Smooth muscle cell of bladder (primary cell): ENCODE measurements at places on chromosomes 6 and 20. TPM values are rescaled to one million over a fixed set of nuclear protein-coding genes. Genes with fewer than 3 reads are reported as not detected.

Gene MYLK4
- total RNA-seq, result 0.46 and 0.57 TPM in 2 replicates

Gene BTNL2
- not detected in 2 replicates for total RNA-seq

Gene TMEM200A
- 35.3 and 86.4 TPM in 2 replicates for total RNA-seq

Gene NTSR1
- total RNA-seq, result 0.09 TPM in 1 of 2 replicates, not detected in the other

Gene KCNK15
- 0.28 and 0.83 TPM in 2 replicates for total RNA-seq

Gene NKAIN2
- not detected in 2 replicates for total RNA-seq

Gene CDH26
- total RNA-seq, result 0.14 and 0.18 TPM in 2 replicates
